ENCODE measurements at places on chromosomes 1 and 21.

DNA sequence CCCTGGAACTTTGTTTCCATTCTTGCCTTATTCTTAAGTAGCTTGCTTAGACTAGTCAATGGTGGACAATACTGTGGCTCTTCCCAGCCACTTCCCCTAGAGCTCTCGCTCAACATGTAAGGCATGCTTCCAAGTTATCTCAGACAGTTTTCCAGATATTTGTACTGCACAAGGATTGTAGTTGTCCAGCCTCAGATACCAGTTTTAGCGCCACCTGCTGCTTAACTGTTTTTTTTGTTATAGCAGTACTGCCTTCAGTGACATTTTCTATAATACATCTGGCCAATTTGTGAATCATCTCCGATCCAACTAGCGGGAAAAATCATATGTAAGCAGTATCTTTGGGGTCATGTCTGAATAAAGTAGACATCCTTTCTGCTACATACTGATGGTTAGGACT, 346.7 kb upstream of the ADGRL4 start:
- DNase-seq: no peak

- DNase-seq: no peak
These were observed 30.0 kb downstream of the CDK18 start for GRCh38 chr1:205534444-205534985.

GRCh38 chr1:212004895-212005608, 30.3 kb downstream of the INTS7 start:
- no peak for DNase-seq

DNA sequence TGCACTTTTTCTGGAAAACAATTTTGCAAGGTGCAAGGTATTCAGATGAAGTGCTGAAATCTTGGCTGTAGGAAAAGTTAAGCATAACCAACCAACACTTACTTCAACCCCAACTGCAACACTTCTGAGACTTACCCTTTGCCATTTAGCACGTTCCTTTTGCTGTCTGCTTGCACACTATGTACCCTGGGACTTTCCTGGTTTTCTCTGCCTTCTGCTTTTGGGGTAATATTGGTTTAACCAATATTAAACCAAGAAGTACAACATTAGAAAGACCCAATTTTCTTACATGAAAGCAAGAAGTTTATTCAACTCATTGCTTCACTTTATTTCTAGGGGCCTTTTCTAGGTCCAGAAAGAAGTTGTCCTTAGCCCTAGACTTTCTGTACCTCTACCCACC, 193.0 kb downstream of the HLX start:
- DNase-seq: no peak

- no peak for DNase-seq
These were observed 32.3 kb downstream of the TMCC2 start for GRCh38 chr1:205259998-205260397.

GRCh38 chr1:29450591-29450990, 214.3 kb downstream of the PTPRU start:
- DNase-seq: no peak

- no peak for DNase-seq
These were observed 17.1 kb upstream of the ZBTB21 start for GRCh38 chr21:42027085-42027821.

DNA sequence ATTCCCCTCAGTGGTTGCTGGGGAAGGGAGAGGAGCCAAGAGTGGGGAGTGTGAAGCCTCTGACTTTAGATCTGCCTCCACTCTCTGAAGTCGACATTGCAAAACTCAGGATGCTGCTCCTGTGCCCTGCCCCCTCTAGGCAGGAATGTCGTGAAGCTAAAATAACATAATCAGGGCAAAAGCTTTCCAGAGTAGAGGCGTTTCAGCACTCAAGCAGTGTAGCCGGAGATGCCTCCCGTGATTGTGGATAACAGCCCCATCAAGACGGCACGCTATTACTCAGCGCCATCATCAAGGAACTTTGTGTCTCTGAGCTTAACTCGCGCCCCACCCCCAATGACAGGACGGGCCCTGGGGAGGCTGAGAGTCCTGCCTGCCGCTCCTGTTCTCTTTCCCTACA, 60.0 kb downstream of the FBXO2 start:
- no peak for DNase-seq

GRCh38 chr1:181251001-181251712, 162.7 kb downstream of the IER5 start:
- no peak for DNase-seq

Measured in stimulated activated CD8-positive, alpha-beta memory T cell treated with anti-CD3 and anti-CD28 coated beads, Interleukin-2, amount 100 ng/mL, for 1 hour (primary cell).